ENCODE measurements at places on chromosomes 11 and 22.

- DNase-seq, result no peak
Measured at GRCh38 chr11:116473790-116474346, 298.9 kb downstream of the BUD13 start.

- no peak for DNase-seq
Measured at GRCh38 chr11:86814775-86815174, 14.4 kb downstream of the PRSS23 start.

DNA sequence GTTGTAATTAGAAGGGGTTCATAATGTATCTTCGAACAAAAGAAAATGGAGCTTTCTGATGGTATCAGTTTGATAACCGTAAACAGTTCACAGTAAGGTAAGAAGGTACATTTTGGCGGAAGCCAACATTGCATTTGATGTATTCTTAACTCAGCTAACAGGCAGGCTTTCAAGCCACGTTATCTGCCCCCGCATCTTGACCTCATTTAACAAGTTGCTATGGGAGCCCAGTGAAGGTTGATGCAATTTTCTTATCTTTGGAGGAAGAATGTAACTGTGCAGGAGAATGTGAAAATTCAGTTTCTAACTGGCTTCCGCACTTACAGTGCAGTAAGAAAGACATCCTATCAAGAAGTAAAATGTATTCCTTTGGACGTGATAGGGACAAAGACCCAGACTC is 110.6 kb downstream of the ETS1 start:
- no peak for DNase-seq

- no peak for DNase-seq
Measured at GRCh38 chr22:35852076-35852475, 134.4 kb downstream of the APOL5 start.

DNA sequence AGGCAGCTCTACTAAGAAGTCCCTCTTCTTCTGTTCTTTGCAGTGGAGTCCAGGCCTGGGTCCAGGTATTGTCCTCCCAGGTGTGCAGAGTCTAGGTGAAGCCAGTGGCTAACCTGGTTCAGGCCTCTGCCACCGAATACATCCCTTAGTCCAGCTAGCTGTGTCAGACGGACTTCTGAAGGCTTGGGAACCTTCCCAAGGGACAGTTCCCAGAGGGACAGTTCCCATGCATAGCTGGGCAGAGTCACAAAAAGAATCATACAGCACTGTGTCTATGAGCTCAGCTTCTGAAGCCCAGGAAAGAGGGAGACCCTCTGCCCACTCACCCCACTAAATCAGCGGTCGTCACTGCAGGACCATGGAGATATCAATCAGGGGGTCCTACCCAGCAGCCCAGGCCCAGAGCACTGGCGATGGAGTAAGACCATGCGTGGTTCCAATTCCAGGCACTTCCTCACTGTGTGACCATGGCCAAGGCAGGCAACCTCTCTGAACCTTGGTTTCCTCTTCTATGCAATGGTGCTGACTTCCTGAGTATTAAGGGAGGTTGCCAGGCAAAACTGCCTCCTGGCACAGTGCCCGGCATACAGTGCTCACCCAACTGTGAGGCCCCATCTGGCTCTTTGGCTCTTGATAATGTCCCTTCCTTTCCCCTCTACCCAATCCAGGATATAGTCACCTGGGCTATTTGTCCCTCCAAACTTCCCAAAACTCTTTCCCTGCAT is 3.4 kb downstream of the MS4A10 start:
- no peak for DNase-seq

DNA sequence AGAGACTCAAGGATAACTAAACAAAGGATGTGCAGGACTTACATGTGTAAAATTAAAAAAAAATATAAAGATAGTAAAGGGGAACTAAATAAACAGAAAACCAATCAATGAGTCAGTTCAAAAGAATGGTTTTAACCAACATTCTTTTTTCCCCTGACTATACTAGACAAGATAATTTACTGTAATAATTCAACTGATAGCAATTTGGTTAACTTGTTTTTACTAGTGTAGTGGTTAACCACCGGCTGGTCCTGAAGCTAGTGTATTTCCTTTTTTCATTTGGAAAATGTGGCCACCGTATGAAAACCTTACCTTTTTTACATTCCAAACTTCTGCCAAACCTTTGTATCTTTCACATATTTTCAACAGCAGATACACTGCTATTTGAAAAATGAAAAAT is 123.1 kb downstream of the ARHGAP42 start:
- DNase-seq, result no peak

DNA sequence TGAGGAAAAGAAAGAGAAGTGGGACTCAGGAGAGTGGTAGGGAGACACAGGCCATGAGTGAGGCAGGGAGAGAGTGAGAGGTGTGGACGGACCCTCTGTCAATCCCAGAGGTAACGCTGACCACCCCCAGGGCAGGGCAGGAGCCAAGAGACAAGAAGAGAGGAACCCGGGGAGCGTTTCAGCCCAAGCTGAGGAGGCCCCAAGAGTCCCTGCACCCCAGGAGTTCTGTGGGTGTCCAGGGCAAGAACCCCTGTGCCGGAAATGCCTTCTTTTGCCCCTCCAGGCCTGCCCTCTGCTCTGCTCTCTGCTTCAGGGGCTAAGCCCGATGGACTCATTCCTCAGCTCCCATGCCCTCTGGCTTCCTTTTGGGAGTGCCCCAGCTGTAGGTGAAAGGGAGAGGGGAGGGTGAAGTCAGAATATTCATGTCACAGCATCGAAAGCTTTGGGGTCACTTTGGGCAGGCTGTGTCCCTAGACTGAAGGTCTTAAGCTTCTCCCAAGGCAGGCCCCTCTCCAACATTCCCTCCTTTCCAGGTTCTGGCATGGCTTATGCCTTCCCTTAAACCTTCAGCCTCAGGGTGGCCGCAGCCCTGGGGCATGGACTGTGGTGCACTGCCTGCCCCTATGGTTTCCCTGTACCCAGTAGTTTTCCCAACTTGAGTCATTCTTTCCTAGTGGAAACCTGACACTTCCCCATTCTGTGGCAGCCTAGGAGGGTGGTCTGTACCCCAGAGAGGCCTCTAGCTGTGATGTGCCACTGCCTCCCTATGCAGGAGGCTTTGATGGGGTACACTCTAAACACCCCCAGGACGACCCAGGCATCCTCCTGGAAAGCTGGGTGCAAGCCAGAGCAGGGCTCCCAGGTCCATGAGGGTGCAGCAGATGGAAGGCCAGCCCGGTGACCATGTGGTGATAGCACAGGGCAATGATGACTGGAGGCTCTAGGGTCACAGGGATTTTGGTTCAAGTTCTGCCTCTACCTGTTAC is 27.1 kb downstream of the MYEOV start:
- no peak for DNase-seq

- no peak for DNase-seq
Measured at GRCh38 chr22:20033045-20033706, 12.3 kb downstream of the TANGO2 start.

GRCh38 chr22:22462813-22463567 is 45.6 kb downstream of the ZNF280B start:
- no peak for DNase-seq

- peak; percentile 66 for DNase-seq
Measured at GRCh38 chr11:33857933-33858371, 33.9 kb downstream of the LMO2 start.

DNA sequence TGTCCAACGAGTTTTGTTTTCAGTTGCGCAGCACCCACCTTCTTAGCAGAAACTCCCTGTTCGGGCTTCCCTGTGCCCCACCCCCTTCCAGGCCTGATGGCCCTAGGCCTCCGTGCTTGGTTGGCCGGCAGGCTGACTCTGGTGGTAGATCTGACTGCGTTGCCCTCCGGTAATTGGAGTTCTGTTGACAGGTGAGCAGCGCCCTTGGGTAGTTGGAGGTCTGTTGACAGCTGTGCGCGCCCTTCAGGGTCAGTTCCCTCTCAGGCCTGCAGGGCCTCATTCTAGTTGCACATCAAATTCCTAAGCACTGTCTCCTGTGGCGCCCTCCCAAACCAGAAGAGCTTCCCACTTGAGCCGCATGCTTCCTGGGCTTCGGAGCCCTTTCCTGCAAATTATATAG is 776 bp downstream of the DGCR6 start:
- no peak for DNase-seq

GRCh38 chr11:121246021-121246768 is 46.4 kb upstream of the SC5D start:
- DNase-seq, result no peak

GRCh38 chr11:29562183-29562582 is 454.6 kb downstream of the KCNA4 start:
- DNase-seq, result no peak

GRCh38 chr22:22386602-22387385 is 121.7 kb downstream of the ZNF280B start:
- no peak for DNase-seq

- no peak for DNase-seq
Measured at GRCh38 chr11:12629601-12630313, 44.5 kb upstream of the TEAD1 start.

Data from stimulated activated CD4-positive, alpha-beta T cell treated with anti-CD3 and anti-CD28 coated beads, Interleukin-2, amount 100 ng/mL, for 4 hours (primary cell).